Activated CD4-positive, alpha-beta memory T cell treated with anti-CD3 and anti-CD28 coated beads, Interleukin-2, amount 10 ng/mL, durations not matched to agents 7 days and 5 days (primary cell): ENCODE measurements at places on chromosomes 7 and 10. TPM values are rescaled to one million over a fixed set of nuclear protein-coding genes. Genes with fewer than 3 reads are reported as not detected.

Gene TMEM176B
- total RNA-seq, result not detected

Gene HOGA1
- total RNA-seq, result not detected

Gene MALRD1
- total RNA-seq, result not detected

Gene TMEM178B
- 1.7 TPM for total RNA-seq

Gene LFNG
- total RNA-seq, result 109 TPM

Gene ARMC3
- not detected for total RNA-seq

Gene CCDC126
- 9.7 TPM for total RNA-seq
